ENCODE measurements at places on chromosomes 11 and 22.

GRCh38 chr22:39207141-39208012 is 37.4 kb downstream of the PDGFB start:
- no peak for DNase-seq

DNA sequence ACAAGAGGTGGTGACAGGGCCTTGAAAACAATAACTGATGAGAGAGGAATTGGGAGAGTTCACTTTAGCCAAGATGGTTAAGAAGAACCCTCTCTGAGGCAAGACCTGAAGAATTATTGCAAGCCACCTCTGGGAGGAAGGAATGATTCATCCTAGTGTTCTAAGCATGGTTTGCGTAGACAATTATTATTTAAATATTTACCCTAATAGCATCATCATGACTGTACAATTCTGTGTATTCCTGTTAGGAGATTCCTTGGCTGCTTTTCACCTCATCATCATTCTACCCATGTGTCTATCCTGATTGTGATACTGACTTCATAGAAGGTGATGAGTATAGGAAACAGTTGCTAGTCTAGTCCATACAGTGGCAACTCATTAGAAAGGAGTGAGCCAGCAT is 264.4 kb downstream of the DDX10 start:
- DNase-seq: no peak

- no peak for DNase-seq
These were observed 7.8 kb downstream of the APOL5 start for GRCh38 chr22:35725521-35725920.

- DNase-seq: peak; percentile 32
These were observed 17.5 kb downstream of the ATG16L2 start for GRCh38 chr11:72831521-72832300.

DNA sequence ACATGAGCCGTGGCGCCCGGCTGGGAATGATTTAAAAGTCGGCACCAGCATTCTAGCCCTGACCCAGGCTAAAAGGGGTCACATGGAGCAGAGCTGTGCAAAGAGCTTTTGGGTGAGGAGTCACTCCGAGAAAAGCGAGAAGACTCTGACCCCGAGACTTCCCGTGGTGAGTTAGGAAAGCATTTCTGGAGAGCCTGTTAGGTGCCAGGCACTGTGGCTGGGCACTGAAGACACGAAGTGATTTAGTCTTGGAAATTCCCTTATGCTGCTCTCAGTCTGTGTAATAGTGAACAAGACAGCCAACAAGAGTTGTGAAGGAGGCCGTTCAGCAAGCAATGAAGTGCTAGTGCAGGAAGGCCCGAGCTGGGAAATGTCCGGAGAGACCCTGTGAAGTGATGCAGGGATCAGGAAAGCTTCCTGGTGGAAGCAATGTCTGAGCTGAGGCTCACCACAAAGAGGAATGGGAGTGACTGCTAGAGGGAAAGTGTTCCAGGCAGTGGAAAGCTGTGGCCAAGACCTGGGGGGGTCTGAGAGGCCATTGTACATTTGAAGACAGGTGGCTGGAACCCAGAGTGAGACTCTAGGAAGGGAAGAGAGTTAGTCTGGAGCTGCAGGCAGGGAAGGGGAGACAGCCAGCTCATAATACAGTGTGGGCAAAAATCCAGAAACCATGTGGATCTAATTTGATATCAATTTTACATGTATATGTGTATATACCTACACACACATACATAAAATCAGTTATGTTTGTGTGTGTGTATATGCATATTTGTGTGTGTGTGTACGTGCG is 31.6 kb downstream of the MARK2 start:
- no peak for DNase-seq

DNA sequence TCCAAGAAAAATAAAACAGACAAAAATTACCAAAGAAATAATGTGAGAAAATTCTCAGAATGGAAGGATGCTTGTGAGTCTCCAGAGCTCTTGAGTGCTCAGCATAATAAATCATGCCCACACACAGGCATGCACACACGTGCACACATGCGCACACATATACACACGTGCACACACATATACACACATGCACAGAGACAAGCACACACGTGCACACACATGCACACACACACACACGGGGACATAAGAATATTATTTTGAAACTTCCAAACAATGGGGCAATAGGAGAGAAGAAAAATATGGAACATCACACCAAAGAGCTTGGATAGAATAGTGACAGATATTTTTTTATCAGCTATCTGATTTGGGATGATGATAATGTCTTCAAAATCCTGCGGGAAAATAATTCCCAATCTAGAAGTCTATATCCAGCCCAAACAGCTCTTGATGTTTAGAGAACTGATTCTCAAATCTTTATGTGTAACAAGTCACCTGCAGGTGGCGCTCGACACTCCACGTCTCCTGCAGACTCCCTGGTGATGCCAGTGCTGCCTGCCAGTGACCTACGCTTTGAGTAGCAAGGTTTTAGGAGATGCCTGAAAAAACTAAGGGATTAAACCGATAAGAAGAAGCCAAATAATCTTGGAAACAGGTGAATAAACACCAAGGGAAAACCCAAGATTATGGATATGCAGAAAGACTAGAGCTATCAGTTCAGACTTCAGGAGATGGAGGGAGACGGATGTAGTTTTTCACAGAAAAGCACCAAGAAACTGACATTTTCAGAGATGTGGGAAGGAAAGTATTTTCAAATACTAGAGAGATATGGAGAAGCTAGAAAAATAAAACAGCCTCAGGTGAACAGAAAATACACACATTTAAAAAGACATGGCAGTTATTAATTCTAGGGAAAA is 743.6 kb downstream of the ETS1 start:
- peak; percentile 19 for DNase-seq

DNA sequence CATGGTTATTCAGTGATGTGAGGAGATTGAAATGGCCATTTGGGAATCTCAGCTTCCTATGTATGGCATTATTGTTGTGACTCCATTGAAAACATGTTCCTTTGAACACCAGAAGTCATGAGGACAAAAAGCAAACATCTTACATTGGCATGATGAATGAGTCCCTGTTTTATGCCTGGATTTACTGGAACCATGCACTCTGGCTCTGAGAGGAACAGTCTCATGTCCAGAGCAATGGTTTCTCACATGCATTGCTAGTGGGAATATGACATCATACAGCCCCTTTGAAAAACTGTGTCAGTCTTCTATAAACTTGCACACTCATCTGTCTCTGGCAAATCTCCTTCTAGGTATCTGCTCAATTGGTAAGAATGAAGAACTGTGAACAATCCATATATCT is 3.4 kb upstream of the KDM4F start:
- DNase-seq: no peak

- DNase-seq: no peak
These were observed 56.1 kb upstream of the SLC22A12 start for GRCh38 chr11:64534950-64535349.

DNA sequence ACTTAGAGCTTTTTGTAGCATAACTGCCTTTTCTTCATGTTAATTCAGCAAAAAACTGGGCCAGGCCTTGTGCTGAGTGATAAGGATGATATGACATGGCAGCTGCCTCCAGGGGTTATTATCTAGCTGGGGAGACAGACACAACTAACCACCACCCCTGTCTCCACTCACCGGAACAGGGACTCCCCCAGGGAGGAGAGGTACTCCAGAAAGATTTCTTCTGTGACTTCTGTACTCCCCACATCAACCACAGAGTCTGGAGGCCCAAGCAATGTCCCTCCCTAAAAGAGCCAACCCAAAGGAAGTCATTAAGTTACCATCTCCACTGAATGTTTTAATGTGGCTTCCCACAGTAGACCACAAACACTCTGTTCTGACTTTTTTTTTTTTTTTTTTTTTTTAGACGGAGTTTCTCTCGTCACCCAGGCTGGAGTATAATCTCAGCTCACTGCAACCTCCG is 14.3 kb upstream of the PMM1 start:
- DNase-seq: no peak

- no peak for DNase-seq
These were observed 546.2 kb downstream of the TMEM135 start for GRCh38 chr11:87583931-87584330.

DNA sequence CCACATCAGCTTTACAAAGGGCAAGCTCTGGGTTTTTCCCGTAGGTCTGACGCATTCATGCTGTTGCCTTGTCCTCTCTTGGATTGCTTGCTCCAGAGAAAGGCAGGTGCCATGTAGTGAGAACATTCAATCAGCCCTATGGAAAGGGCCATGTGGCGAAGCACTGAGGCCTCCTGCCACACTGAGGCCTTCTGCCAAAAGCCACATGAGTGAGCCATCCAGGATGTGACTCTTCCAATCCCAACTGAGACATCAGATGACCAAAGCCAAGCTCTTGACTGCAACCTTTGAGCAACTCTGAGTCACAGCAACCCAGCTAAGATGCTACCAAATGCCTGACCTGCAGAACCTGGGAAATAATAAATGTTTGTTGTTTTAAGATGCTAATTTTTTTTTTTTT is 9.0 kb upstream of the PANX3 start:
- DNase-seq: no peak

- DNase-seq: no peak
These were observed 339 bp upstream of the TRIM21 start for GRCh38 chr11:4393858-4394223.

DNA sequence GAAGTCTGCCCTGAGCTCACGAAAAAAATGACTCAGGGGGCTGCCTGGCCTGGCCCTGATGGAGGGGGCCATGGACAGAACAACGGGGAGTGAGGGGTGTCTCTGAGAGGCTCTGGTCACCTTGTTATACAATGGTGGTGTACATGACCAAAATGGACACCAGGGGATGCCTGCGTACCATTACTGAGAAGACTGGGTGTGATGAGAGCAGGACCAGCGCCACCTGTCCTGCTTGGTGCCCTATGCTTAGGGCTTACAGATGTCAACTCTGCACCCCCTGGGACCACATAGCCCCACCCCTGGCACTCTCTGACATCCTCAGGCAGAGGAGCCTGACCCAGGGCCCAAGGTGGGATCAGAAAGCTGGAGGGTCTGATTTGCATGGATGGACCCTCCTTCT is 104.8 kb downstream of the ZNF280B start:
- no peak for DNase-seq

GRCh38 chr11:95065336-95065735 is 1.4 kb upstream of the SRSF8 start:
- DNase-seq: no peak

- no peak for DNase-seq
These were observed 11.3 kb downstream of the TRIM66 start for GRCh38 chr11:8671193-8671612.

- no peak for DNase-seq
These were observed 113.9 kb downstream of the CCDC81 start for GRCh38 chr11:86488553-86488952.

GRCh38 chr11:128874427-128874826 is 7.3 kb upstream of the KCNJ1 start:
- DNase-seq: no peak

DNA sequence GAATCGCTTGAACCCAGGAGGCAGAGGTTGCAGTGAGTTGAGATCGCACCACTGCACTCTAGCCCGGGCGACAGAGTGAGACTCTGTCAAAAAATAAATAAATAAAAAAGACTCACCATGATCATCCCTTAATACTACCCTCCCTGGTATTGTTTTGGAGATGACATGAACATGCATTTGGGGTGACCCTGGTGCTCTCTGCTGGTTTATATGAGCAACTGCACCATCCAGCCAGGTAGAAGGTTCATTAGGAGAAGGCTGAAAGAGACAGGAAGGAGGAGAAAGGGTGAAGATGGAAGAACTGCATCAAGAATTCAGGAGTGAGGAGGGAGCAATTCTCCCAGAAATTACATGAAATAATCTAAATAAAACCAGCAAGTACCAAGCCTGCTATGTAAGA is 37.8 kb downstream of the SLC5A1 start:
- no peak for DNase-seq

DNA sequence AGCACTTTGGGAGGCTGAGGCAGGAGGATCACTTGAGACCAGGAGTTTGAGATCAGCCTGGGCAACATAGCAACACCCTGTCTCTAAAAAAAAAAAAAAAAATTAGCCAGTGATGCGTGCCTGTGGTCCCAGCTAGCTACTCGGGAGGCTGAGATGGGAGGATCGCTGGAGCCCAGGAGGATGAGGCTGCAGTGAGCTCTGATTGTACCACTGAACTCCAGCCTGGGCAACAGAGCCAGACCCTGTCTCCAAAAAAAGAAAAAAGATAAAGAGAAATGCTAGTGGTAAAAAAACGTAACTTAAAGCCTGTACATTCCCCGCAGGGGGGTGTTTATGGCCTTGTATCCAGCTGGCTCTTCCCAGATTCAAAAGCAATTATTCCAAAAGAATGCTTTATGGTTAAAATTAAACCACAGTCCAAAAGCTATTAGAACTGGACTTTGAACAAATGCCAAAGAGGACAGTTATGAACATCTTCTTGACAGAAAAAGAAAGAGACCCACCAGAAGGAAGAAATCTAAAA is 16.4 kb upstream of the SNX32 start:
- no peak for DNase-seq

DNA sequence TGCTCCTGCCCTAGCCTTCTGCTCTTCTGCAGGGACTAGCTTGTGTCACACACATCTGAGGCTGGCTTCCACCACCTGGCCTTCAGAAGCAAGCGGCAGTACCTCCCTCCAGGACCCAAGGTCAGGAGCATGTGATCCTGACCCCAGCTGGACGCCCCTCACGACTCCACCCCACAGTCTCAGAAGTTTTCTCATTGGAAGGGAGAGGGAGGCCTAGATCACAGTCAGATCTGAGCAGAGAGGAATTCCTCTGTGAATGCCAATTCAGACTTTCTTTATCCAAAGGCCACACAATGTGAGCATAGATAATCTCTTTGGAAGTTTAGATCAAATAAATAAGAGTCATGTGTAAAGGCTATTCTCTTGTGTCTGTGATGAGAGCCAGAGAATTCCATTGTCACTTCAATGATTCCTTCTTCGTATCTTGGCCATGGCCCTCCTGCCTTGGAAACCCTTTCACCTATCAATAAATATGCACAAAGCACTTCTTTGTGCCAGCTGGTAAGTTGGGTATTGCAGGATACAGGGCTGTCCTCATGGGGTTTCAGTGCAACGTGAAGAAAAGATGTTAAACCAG is 142.9 kb downstream of the SNX19 start:
- no peak for DNase-seq

DNA sequence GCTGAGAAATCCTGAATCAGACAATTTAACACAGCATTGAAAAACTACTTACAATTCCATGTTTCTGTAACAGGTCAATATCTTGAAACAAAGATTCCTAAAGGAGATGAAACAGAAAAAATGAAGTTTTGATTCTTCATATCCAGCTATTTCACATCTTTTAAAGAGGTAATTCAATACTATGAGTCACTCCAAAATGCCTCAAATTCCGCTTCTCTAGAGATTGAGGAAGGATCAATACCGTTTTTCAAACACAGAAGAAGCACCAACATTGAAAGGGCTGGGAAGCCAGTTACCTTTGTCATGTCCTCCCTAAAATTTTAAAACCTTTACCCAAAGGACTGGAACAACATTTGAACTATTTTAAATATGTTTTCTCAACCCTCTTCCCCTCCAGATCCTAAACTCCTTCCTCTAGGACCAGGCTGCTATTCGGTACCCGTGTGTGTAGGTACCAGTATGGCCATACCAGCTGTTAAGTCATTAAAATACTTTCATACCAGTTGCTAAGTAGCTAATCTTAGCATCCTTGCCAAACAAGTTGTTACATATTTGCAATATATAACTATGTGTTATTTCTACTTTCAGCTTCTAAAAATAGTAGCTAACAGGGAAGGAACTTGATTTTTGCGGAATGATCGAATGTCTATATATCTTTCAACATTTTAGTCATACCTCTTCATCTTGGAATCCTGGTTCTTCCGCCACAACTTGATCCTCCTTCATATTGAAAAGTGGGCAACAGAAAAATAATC is 2.3 kb downstream of the DMC1 start:
- DNase-seq: no peak

GRCh38 chr22:49738006-49738405 is 89.7 kb downstream of the BRD1 start:
- no peak for DNase-seq

- DNase-seq: no peak
These were observed 9.3 kb upstream of the KLHL35 start for GRCh38 chr11:75442161-75442885.

- no peak for DNase-seq
These were observed 30.1 kb upstream of the MTNR1B start for GRCh38 chr11:92939305-92939704.
